ENCODE measurements at places on chromosomes 3 and 15.

GRCh38 chr3:134824791-134825190 lies 29.7 kb downstream of the EPHB1 start:
- no peak for DNase-seq

- no peak for DNase-seq
Observed at GRCh38 chr3:64983583-64984359, 296.0 kb upstream of the ADAMTS9 start.

DNA sequence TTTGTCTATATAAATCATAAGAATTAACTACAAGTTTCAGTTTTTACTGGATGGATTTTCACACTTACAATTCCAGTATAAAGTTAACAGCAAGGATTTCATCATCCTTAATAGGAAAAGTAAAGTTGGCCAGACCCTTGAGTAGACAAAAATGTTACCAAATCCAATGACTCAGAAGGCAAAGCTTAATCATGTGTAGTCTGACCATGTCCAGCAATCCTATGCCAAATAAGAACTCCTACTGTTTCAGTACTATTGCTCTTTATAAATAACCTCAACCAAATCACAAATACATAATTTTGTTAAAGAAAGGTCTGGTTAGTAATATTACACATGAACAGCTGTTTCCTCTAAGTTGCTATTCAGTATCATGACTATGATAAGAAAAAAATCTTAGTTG lies 35.0 kb downstream of the PLOD2 start:
- no peak for DNase-seq

GRCh38 chr3:34504775-34505174 lies 706.3 kb downstream of the PDCD6IP start:
- DNase-seq, result no peak

DNA sequence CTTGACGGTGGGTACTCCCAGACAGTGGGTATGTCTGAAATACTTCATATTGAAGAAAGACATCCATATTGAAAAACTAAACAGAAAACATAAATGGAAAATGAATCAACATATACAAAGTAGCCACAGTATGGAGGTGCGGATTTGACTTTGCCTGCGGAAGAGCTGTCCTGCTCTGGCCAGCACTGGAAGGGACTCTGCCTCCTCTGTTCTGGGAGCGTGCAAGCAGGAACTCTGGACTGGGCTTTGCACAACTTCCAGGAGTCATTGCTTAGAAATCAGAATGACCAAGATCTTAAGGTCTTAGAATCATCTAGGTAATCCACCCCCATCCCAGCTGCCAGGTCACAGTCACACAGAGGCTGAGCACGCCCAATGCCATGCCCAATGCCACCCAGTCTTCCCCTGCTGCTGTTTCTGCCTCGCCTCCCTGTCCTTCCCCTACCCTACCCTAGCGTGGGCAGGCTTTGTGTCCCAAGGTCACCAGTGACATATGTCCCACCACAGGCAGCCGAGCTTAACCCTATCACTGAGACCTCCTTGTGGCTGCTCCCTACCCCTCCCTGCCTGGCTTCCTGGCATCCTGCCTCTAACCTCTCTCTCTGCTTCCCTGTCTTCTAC lies 36.3 kb downstream of the CDC25A start:
- no peak for DNase-seq

DNA sequence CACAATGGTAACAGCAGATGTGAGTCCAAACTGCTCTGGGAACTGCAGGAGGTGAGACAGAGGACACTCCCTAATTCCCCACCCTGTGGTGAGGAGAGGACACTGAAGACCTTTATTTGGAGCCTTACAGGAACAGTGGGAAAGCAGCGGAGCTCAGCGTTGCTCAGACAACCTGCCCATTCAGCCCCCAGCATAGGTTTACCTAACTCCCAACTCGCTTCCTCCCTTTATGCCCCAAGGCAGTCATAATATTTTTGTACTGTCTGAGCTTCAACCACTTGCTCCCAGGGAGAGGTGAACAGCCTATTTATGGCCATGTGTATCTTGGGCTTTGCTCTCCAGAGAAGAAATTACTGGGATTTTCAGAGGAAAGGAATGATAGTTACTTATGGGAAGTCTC lies 34.1 kb downstream of the SHC4 start:
- no peak for DNase-seq

DNA sequence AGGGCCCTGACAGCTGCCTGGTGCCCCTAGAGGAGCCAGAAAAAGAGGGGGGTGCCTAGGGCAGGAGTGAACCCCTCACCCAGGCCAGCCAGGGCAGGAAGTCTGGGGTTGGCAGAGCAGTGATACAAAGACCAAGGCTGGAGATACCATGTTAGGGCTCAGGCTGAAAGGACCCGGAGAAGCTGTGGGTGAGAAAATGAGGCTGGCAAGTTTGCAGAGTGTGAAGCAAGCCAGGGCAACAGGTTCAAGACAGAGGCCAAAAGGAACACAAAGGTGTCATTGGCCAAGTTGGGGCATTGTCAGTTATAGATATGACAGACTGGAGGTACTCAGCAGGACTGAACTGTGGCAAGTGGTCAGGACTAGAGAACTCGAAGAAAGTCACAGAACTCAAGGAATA lies 40.6 kb upstream of the IREB2 start:
- no peak for DNase-seq

GRCh38 chr3:168575750-168576149 lies 480.0 kb upstream of the GOLIM4 start:
- no peak for DNase-seq

GRCh38 chr3:171566803-171567422 lies 106.7 kb upstream of the TNIK start:
- no peak for DNase-seq

DNA sequence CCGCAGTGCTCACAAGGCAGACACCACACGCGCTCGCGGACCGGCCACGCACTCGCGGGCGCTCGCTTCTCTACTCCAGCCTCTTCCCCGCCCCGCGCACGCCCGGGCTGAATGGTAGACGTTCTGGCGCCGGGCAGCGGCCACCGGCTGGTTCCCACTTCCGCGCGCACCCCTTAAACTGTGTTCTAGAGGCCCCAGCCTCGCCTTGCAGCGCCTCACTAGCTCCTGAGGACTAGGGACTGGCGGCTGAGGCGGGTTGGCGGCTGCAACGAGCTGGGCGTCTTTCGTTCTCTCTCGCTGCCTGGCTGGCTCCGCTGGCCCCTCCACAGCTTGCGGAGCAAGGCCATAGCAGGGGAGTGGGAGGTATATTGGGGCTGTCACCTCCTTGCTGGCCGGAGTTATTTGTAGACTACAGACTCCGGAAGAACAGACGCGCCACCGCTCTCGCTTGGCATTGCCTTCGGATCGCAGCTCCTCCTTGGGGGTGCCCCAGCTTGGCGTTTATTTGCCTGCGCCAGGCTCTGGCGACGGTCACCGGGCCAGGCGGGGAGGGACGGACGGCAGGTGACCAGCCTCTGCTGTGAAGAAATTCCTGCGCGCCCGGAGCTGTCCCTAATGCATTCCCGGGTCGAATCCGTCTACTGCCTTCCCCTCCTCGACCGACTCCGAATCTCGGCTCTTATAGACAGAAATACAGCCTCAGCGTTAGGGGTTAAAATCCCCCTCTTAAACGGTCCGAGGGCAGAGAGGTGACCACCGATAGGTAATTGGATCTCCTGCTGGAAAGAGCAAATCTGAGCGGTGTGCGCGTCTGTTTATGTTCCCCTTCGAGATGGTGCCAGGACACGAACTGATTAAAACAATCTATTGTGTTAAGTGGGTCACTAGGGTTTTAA lies 1.3 kb downstream of the GREM1 start:
- DNase-seq, result no peak

DNA sequence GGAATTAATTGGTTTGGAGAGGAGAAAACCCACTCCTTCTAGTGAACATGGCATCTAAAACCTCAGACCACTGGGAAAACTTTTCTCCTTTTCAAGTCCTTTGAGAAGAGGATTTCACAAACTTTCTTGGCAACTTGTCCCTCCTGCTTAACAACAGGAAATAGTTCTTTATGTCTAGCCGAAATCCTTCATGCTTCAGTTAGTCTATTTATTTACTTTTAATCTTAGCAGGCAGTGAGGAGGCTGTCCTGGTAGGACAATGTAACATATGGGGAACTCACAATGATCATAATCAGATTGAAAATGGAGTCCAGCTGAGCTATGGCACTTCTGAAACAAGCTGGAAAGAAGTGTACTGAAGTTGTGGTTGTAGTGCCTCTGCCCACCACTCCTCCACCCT lies 50.6 kb downstream of the KY start:
- DNase-seq, result no peak

DNA sequence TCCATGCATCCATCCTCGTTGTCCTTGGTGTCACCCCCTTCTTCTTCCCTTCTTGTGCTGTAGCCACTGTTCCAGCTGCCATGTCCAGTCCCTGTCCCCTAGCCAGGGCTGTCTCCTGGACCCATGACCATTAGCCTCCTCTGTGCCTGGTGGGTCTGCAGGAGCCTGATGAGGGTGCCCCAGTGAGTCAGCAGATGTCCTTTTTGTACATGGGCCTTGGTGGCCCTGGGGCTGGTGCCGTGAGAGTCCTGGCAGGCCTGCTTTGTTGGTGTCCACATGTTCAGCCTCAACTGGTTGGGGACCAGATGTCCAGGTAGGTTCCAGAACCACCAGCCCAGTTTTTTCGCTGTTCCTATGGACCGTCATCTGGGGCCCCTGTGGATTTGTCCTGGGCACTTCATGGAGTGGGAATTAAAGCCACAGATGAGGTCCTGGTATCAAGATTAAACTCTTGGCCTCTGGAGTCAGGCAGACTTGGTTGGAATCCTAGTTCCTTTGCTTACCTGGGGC lies 66.1 kb downstream of the FBLN2 start:
- no peak for DNase-seq

GRCh38 chr15:21267671-21268395 lies 172.5 kb downstream of the POTEB3 start:
- no peak for DNase-seq

DNA sequence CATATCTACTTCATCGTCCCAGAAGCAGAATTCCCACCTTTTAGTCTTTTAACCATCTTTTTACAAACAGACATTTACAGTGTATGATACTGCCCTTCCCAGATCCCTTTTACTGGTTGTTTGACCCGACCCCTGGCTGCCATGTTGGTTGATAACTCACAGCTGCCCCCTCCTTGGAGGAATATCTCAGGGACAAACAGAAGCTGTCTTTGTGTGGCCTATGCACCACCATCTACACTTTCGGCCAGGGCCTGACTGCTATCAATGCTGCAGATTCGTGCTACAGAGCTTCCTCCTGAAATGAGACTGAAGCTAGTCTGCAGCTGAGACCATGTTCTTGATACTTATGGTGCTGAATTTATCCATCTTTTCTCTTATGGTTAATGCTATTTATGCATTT lies 6.6 kb upstream of the POLQ start:
- no peak for DNase-seq

- DNase-seq, result peak; percentile 21
Observed at GRCh38 chr15:79923079-79923514, 26.3 kb upstream of the MTHFS start.

- DNase-seq, result no peak
Observed at GRCh38 chr3:60990442-60990730, 260.9 kb downstream of the FHIT start.

DNA sequence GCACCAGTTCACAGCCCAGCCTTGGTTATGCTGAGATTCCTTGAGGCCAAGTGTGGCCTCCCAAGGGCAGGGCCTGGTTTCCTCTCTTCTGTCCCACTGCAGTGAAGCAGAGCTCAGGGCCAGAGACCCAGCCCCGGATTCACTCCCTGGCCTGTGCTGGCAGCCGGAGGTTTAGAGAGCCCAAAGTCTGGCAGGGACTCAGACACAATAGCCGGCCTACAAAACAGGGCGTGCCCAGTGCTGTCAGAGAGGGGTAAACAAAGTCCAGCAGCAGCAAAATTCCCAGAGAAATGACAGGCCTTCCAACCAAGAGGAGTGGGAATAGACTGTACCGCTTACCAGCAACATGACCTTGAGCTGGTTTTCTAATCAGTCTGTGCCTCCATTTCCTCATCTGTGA lies 14.0 kb downstream of the VIPR1 start:
- DNase-seq, result no peak

- DNase-seq, result peak; percentile 23
Observed at GRCh38 chr3:19934098-19934566, at the start of gene EFHB. Gene EFHB (minus strand): TSS chr3:19934217. CDS start chr3:19934018, 199 bp downstream.

GRCh38 chr3:156516284-156516683 lies 38.6 kb downstream of the SSR3 start:
- no peak for DNase-seq

- DNase-seq, result no peak
Observed at GRCh38 chr3:123546133-123546755, 38.6 kb downstream of the HACD2 start.

DNA sequence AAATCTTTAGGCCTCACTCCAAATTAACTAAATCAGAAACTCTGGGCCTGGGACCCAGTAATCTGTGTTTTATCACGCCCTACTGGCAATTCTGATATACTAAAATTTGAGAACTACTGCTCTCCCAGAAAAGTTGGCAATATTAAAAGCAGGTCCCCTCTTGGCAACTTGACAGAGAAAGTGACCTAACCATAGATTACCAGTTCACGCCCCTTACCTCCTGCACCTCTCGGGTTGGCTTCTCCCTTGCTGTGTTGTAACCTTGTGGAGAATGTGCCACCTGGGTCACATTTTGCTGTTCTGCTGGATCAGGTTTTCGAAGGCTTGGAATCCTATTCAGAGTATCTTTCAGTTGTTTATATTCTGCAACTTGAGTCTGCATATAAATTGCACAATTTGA lies 59.1 kb downstream of the GOLIM4 start:
- DNase-seq, result no peak

- no peak for DNase-seq
Observed at GRCh38 chr15:101318147-101318819, 23.2 kb upstream of the SNRPA1 start.

DNA sequence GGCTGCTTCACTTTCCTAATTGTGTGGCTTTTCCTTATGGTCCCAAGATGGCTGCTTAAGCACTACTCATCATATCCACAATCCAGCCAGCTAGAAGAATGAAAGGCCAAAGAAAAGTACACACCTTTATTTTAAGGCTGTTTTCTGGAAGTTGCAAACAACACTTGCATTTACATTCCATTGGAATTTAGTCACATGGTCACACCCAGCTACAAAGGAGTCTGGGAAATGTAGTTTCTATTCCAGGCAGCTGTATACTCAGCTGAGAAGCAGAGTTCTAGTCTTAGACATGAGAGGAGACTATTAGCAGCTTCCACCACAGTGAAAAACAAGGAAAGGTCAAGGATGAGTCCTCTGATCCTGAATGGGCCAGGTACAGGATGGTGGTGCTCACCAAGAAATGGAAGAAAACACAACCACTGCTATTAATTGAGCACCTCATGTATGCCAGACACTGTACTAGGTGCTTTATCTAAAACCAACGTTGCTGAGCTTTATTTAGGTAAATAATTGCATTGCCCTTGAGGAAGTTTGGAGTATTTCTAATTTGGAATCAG lies 28.0 kb upstream of the ATG7 start:
- DNase-seq, result no peak

Measured in NCI-H187 (cell line).